ENCODE measurements at places on chromosomes 16 and 17.

- DNase-seq, result no peak
Observed at GRCh38 chr17:80387071-80387470, 27.9 kb upstream of the ENDOV start.

GRCh38 chr17:15237106-15237425, 28.1 kb downstream of the PMP22 start:
- DNase-seq, result no peak

DNA sequence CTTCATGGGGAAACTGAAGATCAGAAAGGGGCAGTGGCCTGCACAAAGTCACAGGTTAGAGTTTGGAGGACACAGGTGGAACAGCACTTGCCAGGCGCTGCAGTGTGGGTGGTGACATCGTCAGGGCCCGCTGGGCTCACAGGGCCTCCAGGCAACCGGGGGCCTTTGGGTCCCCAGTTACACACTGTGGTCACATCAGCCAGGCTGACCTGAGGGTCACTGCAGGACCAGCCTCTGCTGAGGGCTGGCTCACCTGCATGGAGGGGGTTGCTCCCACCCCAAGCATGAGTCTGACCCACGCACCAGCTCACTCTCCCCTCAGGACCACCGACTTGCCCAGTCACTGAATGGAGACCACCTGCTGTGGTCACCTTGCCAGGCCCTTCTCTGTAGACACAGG, 17.0 kb downstream of the FOXN1 start:
- no peak for DNase-seq

GRCh38 chr16:18796377-18796776, 5.0 kb downstream of the ARL6IP1 start:
- no peak for DNase-seq

DNA sequence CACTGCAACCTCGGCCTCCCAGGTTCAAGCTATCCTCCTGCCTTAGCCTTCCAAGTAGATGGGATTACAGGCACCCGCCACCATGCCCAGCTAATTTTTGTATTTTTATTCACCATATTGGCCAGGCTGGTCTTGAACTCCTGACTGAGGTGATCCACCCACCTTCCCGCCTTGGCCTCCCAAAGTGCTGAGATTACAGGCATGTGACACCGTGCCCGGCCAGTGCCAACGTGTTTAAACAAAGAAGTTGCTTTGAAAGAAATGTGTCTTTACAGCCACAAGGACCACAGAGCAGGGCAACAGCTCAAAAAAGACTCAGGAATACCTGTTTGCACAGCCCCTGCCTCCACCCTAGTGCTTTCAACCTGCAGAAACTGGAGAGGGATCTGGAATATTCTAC, 25.0 kb downstream of the ATPAF2 start:
- no peak for DNase-seq

DNA sequence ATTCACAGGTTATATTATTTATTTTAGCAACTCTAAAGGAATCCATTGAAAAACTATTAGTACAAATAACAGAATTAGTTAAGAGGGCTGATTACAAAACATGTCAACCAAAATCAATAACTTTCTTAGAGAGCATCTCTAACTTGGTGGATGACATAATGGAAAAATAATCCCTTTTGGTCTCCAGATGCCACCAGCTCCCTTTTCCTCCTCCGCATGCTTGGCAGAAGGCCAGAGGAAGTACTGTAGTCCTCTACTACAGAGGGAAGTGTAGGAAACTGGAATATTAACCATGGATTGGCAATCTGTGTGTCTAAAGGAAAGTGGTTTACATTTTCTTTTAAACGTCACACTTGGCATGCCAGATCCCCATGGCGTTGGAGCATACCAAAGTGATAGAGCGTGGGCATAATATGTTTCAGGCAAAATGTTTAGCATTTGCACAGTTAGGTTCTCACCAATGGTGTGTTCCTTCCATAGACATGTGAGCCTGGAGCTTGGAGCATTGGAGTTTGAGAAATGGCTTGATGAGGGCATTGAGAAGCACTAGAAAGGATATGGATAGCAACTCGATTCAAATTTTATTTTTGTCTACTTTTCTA, 106.3 kb downstream of the PRKCB start:
- DNase-seq, result no peak

- DNase-seq, result no peak
Observed at GRCh38 chr16:85330694-85331188, 218.5 kb upstream of the CIBAR2 start.

DNA sequence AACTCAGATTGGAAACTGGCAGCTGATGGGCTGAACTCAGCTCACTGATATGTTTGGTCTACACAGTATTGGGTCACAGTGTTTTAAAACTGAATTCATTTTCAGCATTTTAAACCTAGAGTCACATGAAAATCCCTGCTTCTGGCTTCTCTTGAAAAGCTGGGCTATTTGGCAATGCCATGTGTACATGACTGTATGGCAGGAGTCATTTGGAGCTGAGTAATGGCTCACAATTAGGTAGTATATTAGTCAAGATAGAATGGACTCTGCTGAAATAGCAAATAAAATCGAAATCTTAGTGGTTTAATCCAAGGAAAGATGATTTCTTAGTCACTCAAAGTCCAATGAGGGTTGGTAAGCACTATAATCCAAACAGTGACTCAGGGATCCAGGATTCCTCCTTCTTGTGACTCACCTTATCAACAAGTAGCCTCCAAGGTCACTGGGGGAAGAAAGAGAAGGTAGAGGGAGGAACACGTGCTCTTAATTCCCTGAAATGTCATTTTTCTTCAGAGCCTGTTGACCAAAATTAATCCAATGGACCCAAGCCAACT, 13.9 kb upstream of the PMP22 start:
- no peak for DNase-seq

DNA sequence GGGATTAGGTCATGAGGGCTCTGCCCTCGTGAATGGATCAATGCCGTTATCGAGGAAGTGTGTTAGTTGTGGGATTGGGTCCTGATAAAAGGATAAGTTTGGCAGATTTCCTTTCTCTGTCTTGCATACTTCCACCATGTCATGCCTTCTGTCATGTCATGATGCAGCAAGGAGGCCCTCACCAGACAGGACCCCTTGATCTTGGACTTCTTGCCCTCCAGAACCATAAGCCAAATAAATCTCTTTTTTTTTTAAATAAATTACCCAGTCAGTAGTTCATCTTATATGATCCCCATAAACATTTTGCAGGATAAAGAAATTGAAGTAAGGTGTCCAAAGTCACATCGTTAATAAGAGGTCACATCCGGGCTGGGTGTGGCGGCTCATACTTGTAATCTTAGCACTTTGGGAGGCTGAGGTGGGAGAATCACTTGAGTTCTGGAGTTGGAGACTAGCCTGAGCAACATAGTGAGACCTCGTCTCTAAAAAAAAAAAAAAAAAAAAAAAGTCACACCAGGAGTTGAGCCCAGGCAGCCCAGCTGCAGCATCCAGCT, 25.2 kb downstream of the HEXIM2 start:
- DNase-seq, result no peak

- no peak for DNase-seq
Observed at GRCh38 chr16:56357765-56358322, 67.5 kb downstream of the AMFR start.

DNA sequence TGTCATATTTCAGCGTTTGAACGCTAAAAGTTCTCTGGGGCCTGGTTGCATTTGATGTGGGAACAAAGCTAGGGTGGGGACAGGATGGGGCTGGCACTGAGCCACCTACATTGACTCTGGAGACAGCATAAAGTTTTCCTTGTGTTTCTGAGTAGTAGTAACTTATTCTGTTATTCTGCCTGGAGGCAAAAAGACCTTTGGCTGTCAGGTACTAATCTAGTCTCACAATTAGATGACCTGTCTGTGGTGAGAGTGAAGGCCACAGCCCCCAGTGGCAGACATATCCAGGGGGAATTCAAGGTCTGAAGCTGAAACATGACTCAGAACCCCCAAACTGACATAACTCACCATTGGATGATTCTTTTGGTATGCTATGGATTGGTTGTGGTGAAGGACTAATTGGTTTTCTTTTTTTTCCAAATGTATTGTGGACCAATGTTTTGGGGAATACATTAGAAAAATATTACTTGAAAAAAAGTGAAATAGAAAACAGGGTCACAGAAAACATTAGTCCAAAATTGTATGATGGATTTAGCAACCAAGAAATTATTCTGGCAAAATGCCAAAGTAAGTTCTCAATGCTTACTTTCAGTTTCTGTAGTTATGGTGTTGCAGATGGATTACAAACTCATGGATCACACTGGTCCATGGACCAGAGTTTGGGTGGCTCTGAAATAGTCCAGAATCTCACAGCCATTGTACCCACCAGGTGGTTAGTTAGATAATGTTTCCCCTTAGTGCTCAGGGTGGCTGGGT, 10.5 kb upstream of the SALL1 start:
- DNase-seq, result no peak

DNA sequence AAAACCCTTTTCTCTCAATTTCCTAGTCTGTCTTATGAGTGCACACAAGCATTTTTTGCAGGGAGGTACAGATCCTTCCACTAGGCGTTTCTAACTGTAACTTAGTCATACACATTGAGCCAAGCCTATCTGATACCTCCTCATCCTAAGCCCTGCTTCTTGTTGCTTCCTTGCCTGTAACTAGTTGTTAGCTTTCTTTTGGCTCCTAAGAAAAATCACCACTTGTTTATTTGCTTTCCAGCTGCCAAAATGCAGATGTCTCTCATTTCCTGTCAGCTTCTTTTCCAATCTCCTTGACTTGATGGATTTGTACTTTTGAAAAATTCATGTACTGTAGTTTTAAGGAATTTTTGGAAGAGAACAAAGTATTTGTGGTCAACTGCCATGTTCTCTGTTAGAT, 73.7 kb downstream of the TNRC6C start:
- no peak for DNase-seq

DNA sequence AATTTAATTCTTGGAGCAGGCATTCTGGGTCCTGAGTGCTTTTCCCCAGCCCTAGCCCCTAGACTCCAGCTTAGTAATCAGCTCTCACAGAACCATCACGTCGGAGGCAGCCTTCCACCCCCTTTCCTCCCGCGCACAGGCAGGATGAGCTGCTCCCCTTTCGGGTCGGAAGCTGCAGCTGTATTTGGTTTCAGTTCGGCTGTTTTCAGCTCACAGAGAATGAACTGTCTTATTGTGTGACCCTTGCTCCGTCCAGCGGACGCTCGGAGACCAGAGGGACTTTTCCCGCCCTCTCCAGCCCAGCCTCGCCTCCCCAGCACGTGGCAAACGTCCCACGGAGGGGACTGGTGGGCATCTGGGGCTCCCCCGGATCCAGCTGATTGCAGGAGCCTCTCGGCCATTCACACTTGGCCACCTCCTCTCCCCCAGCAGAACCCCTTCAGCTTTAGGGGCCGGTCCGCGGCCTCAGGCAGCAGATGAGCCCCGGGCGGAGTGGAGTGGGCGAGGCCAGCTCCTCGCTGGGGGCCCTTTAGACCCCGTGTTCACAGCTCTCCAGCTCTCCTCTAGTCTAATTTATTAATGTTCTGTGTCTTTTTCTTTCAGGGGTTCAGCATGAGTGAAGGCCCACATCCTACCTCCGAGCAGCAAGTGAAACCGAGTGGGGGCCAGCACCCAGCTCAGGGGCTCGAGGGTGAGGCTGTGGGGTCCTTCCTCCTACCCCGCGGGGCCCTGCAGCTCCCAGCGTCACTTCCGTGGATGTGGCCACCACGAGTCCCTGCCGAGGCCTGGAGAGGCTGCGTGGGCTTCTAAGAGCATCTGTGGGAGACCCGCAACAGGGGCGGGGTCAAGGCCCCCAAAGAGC, 863 bp upstream of the UTS2R start:
- DNase-seq, result no peak

DNA sequence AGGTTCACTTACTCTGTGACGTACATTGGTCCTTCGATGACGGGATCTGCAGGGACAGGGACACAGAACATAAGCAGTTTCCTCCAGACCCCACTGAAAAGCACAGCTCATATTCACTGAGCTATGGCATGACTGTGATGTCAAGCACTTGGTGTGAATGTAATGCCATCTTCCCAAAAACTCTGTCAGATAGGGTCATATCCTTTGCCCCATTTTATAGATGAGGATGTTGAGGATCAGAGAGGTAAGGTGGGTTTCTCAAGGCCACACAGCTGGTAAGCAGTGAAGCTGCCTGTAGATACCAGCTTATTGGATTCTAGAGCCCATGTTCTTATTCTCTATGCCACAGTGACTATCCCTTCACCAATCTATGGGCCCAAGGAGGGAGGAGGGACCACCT, 2.5 kb downstream of the ERN2 start:
- DNase-seq, result no peak

DNA sequence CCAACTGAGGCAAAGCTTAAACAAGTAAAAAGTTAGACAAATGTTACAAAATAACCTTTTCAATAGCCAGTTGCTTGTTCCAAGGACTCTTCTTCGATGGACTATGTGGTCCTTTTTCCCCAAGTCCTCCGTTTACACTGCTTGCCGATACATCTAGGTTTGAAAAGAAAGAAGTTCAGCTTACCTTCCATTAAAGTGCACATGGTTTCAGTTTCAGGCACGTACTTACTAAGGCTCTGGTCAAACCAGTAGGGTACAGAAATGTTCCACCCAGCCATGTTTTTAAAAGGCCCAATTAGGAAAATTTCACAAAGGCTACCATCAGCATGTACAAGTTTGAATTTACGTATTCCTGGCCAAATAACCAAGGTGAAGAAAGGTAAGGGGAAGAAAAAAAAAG, 2.1 kb downstream of the SRSF2 start:
- DNase-seq, result no peak

GRCh38 chr17:78774453-78774852, 7.6 kb downstream of the CYTH1 start:
- DNase-seq, result no peak

DNA sequence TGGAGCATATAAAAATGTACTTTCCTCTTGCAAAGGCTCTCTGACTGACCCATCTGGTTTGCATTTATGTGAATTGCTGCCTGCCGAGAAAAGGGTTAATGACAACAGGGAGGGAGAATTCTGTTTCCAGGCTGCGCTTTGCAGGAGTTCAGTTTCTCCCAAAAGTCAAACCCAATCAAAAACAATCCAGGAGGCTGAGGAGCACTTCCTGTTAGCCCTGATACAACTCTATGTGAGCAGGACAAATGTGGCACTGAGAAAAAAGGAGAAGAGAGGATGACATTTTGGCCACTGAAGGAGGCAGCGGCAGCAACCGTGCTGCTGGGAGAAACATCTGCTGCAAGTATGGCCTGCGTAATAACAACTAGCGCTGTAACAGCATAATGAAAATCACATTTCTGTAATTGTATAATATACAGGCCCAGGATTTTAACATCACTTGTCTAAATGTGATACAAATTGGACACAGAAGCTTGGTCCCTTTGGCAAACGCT, 26.8 kb upstream of the ELAC2 start:
- DNase-seq, result no peak

DNA sequence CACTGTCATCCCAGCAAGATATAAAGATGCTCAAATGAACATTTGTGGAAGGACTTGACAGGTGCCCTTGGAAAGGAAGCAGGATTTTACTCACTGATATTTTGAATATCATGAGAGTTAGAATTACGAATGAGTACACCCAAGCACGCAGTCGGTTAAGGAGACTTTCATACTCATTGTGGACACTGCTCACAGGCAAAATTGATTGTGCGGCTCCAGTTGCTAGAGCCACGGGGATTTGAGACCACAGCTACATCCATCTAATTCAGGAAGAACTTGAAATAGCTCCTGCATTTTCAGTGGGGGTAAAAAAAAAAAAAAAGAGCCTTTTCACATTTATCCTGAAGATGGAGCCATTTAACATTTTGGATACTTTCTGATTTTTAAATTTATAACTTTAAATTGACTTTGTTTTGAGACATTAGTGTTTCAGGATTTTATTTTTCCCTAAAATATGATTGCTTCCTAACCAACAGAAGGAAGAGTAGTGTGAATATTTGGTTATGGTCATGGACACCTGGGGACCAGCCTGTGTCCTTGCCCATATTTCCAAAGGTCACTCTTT, 1080.1 kb upstream of the EEF2KMT start:
- no peak for DNase-seq

Data from stimulated activated CD4-positive, alpha-beta T cell treated with anti-CD3 and anti-CD28 coated beads, Interleukin-4, amount 100 ng/mL, for 48 hours (primary cell).